ENCODE measurements at places on chromosomes 4 and X. TPM values are rescaled to one million over a fixed set of nuclear protein-coding genes. Genes with fewer than 3 reads are reported as not detected.

DNA sequence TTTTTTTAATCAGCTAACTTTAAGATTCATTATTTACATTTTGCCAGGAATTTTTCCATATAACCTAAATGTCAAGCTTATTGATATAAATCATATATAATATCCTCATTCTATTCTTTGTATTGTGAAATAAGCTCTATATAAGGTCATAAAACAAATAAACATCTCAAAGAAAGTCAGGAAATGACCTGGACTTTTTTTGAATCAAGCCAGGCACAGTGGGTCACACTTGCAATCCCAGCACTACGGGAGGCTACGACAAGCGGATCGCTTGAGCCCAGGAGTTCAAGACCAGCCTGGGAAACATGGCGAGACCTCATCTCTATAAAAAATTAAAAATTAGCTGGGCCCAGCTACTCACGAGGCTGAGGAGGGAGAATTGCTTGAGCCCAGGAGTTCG, 88.9 kb downstream of the RBM47 start:
- H3K36me3 ChIP-seq, result no peaks in the 10 kb centered on the region
- H3K4me3 ChIP-seq, result no peak overlapping the region
- H3K27me3 ChIP-seq, result no peaks in the 10 kb centered on the region
- no peaks in the 10 kb centered on the region for H3K4me1 ChIP-seq

DNA sequence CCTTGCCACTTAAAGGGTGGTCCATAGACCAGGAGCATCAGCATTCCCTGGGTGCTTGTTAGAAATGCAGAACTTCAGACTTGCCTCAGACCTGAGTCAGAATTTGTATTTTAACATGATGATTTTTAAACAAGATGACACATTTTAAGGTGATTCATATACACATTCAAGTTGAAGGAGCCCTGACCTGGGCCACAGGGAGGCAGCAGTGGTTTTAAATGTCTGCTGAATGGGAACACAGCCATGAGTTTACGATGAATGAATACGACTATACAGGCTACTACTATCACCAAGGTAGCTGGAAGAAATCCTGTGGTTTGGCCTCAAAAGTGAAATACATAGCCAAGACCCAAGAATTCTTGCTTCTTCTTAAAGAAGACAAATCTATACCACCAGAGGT, 2.9 kb downstream of the HDAC8 start:
- peaks cover 49% of the 10 kb centered on the region for H3K27me3 ChIP-seq
- peak; percentile 60 for DNase-seq
- no peak overlapping the region for H3K27ac ChIP-seq
- H3K4me1 ChIP-seq, result no peaks in the 10 kb centered on the region
- no peak overlapping the region for H3K4me3 ChIP-seq

GRCh38 chr4:153931804-153932203, 142.9 kb upstream of the SFRP2 start:
- DNase-seq, result peak; percentile 51
- H3K4me1 ChIP-seq, result peaks cover 7% of the 10 kb centered on the region
- no peak overlapping the region for H3K4me3 ChIP-seq
- no peaks in the 10 kb centered on the region for H3K36me3 ChIP-seq

- H3K4me3 ChIP-seq, result no peak overlapping the region
- H3K36me3 ChIP-seq, result no peaks in the 10 kb centered on the region
- H3K27me3 ChIP-seq, result no peaks in the 10 kb centered on the region
These were observed 57.5 kb upstream of the SCOC start for GRCh38 chr4:140315970-140316369.

DNA sequence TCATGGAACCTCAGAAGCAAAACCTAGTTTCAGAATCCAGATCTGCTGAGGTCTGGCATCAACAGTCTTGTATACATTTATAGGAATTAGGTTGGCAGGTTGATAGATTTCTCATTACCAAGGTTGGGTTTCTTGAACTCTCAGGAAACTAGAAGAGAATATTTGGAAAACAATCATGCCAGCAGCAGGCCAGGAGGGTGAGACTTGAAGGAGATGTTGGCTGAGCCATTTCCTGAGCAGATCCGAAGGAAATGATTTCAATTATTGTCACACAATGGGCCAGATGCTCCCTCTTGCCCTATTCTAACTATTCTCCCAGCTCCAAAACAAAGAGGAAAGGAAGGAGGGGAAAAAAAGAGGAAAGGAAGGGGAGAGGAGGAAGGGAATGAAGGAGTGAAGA, 45.2 kb downstream of the SHROOM4 start:
- H3K36me3 ChIP-seq, result no peaks in the 10 kb centered on the region
- no peak overlapping the region for H3K27ac ChIP-seq
- peaks cover 39% of the 10 kb centered on the region for H3K27me3 ChIP-seq
- H3K4me3 ChIP-seq, result no peak overlapping the region
- no peak for DNase-seq

The SULT1E1 gene
- total RNA-seq, result 2.8 TPM

The TMEM255A gene
- total RNA-seq, result not detected

The LANCL3 gene
- 0.54 TPM for total RNA-seq
